ENCODE measurements at places on chromosomes 3 and 15.

- no peak for DNase-seq
Observed at GRCh38 chr15:51163843-51164242, 69.1 kb upstream of the TNFAIP8L3 start.

- no peak for DNase-seq
Observed at GRCh38 chr3:99683876-99684275, 45.5 kb downstream of the COL8A1 start.

DNA sequence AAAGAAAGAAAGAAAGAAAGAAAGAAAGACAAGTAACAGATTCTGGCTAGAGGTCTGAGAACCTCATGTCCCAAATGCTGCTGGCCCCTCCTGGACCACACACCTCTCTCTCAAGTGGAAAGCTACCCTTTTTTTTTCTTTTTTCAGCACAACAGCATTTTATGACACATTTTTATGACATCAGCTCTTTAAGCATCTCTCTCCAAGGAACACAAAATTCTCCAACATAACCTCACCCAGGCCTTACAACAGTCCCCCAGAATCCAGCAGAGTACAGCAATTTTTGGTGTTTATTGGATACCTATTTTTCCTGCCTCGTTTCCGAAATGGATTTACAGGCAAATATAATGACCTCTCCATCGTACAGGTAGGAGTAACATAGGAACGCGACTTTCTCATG lies 11.2 kb upstream of the NTRK3 start:
- no peak for DNase-seq

GRCh38 chr3:86830566-86830965 lies 160.4 kb downstream of the VGLL3 start:
- DNase-seq = no peak

DNA sequence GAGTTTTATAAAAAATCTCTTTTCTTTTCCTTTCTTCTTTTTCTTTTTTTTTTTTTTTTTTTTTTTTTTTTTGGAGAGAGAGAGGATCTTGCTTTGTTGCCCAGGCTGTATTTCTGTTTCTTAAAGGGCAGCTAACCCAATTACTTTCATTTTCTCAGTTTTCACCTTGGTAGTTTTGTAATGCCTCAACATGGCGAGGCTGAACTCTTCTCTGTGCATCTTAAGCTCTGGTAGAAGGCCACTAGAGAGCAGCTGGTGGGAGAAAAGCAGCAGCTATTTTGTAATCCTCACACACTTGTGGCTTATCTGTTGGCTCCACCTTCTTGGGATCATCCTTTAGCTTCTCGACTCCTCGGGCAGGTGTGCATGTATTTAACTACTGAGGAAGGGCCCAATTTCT lies 152.2 kb upstream of the MEIS2 start:
- no peak for DNase-seq

GRCh38 chr3:69558912-69559311 lies 173.0 kb upstream of the FRMD4B start:
- DNase-seq = no peak

GRCh38 chr15:68526784-68527183 lies 52.0 kb upstream of the CORO2B start:
- DNase-seq = no peak

- DNase-seq = no peak
Observed at GRCh38 chr15:33278816-33279612, 31.8 kb upstream of the RYR3 start.

GRCh38 chr3:86973440-86973839 lies 17.5 kb downstream of the VGLL3 start:
- DNase-seq = no peak

DNA sequence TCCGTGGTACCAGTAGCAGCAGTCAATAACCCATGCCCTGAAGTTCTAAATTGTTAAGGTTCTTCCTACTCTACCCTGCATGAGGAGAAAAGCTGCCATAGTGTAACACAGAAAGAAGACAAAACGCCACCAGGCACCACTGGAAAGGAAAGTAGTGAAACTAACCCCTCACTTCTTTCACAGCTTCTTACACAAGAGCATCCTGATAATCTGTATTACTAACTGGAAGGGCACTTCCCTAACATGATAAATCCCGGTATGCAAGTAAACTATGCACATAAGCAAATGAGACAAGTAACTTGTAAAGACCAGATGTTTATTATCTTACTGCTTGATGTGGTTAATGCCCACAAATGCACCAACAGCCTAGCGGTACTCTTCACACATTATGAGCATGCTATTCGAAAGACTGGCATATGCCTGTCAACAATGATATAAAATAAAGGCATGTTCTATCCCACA lies 141.3 kb downstream of the ADAM10 start:
- DNase-seq = no peak

GRCh38 chr3:76436894-76437293 lies 603.0 kb upstream of the ROBO2 start:
- DNase-seq = no peak

- DNase-seq = no peak
Observed at GRCh38 chr15:85960381-85960780, 119.3 kb upstream of the AGBL1 start.

GRCh38 chr15:66872405-66872804 lies 170.4 kb downstream of the SMAD6 start:
- DNase-seq = no peak

GRCh38 chr3:101530686-101531047 lies 17.7 kb upstream of the SENP7 start:
- DNase-seq = no peak

DNA sequence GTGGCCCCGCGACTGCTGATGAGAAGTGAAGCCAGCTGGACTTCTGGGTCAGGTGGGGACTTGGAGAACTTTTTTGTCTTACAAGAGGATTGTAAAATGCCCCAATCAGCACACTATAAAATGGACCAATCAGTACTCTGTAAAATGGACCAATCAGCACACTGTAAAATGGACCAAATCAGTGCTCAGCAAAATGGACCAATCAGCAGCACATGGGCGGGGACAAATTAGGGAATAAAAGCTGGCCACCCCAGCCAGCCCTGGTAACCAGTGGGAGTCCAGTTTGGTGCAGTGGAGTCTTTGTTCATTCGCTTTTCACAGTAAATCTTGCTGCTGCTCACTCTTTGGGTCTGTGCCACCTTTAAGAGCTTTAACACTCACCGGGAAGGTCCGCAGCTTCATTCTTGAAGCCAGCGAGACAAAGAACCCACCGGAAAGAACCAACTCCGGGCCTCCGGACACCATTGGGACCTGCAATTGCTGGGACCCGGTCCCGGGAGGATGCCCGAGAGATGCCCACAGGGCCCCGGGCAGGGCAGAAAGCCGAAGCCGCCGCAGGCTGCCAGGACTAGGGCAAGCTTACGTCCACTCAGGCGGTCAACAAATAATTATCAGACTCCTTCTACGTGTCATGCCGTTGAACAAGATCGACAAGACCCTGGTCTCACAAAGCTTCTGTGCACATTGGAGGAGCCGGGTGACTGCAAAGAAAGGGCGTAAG lies 8.3 kb upstream of the NR2E3 start:
- DNase-seq = no peak

- no peak for DNase-seq
Observed at GRCh38 chr3:149198611-149199010, 23.0 kb downstream of the CP start.

DNA sequence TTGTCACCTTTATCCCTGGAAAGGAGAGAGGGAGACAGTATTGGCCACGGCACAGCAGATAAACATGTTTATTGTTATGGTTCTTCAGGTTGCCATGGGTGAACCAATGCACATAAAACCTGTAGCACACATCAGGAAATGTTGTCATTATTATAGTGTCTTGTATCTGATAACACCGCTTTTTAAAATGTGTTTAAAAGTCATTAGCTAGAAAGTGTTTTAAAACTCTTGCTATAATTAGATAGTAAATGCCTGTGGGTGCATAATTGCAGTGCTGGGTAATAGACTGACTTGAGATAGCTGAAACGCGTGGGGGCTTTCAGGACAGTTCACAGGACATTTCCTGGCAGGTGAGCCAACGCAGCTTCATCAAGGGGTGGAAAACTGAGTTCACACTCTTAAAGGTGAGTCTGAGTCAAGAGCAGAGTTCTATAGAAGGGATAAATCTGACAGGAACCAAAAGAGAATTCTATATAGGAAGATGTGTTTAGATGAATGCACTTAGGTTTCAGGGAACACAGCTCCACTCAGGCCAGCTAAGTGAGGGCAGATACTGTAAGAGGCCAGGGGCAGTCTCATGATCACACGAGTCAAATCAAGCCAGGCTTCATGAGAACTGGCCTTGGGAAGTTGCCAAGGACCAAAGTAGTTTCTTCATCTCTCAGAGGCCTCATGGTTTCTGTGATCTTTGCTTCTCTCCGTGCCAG lies 35.6 kb upstream of the PPP4R2 start:
- peak; percentile 28 for DNase-seq

DNA sequence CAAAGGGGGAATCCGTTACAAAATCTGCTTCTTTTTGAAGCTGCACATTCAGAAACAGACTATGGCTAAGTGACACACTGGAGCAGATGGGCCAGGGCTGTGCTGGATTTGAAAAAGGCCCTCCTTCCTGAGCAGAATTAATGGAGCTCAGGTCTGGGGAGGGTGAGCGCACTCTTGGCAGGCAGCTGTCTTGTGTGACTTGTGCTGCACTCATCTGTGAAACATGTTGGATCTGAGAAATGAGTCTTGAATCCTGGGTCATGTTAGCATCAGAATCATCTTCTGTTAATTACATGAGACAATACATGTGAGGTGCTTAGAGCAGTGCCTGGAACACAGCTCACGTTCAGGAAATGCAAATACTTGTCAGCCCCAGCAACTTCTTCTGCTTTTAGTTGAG lies 219.6 kb downstream of the THSD4 start:
- DNase-seq = no peak
